ENCODE measurements at places on chromosomes 4 and X. TPM values are rescaled to one million over a fixed set of nuclear protein-coding genes. Genes with fewer than 3 reads are reported as not detected.

Gene NXF2B
- not detected for total RNA-seq

Gene MAGEC2
- total RNA-seq, result not detected

Gene ADH7
- total RNA-seq, result not detected

Gene ATP6AP2
- 110 TPM for total RNA-seq

Gene MAGEE2
- total RNA-seq, result not detected

Gene MAGEB2
- total RNA-seq, result not detected

Gene SLC9B1
- total RNA-seq, result 0.73 TPM

Gene HTR2C
- total RNA-seq, result not detected

Gene LANCL3
- not detected for total RNA-seq

Gene STBD1
- total RNA-seq, result 2.0 TPM

Gene SNCA
- 0.37 TPM for total RNA-seq

Gene TRIM61
- 1.2 TPM for total RNA-seq

Gene IGSF1
- total RNA-seq, result under 0.01 TPM

Gene STK32B
- total RNA-seq, result 3.7 TPM

Gene TCEAL6
- total RNA-seq, result not detected

Gene MAGEA4
- not detected for total RNA-seq

Measured in subcutaneous preadipocyte (primary cell).